Uterine smooth muscle cell (primary cell): ENCODE measurements at places on chromosomes 16 and 17. TPM values are rescaled to one million over a fixed set of nuclear protein-coding genes. Genes with fewer than 3 reads are reported as not detected.

RHBDL1 gene
- total RNA-seq: 2.9 and 5.9 TPM in 2 replicates

MGAT5B gene
- 0.22 and 0.25 TPM in 2 replicates for total RNA-seq

GNG13 gene
- total RNA-seq: not detected in 2 replicates

KLHL10 gene
- 0.12 TPM in 1 of 2 replicates, not detected in the other for total RNA-seq

NPIPA2 gene
- 0.12 and 1.00 TPM in 2 replicates for total RNA-seq

ATP2A1 gene
- total RNA-seq: 0.22 and 0.25 TPM in 2 replicates

CNGB1 gene
- total RNA-seq: not detected in 2 replicates

ABCC12 gene
- under 0.01 TPM in 1 of 2 replicates, not detected in the other for total RNA-seq

GRAPL gene
- not detected in 2 replicates for total RNA-seq

RAB34 gene
- 172 and 176 TPM in 2 replicates for total RNA-seq

AATF gene
- 37.1 and 39.3 TPM in 2 replicates for total RNA-seq

RPL13 gene
- 1,799 and 3,143 TPM in 2 replicates for total RNA-seq

OTOP2 gene
- not detected in 2 replicates for total RNA-seq

KDM8 gene
- 3.4 and 4.8 TPM in 2 replicates for total RNA-seq

ZP2 gene
- total RNA-seq: not detected in 2 replicates

HCRT gene
- not detected in 2 replicates for total RNA-seq

KRTAP1-1 gene
- 0.55 and 0.87 TPM in 2 replicates for total RNA-seq

ENPP7 gene
- 0.12 TPM in 1 of 2 replicates, not detected in the other for total RNA-seq

ETV4 gene
- total RNA-seq: 2.9 and 4.4 TPM in 2 replicates

TBC1D3 gene
- total RNA-seq: not detected in 2 replicates

FMNL1 gene
- total RNA-seq: 2.2 and 3.9 TPM in 2 replicates

DUXB gene
- not detected in 2 replicates for total RNA-seq

TUBG1 gene
- 16.4 and 31.3 TPM in 2 replicates for total RNA-seq

SLC22A31 gene
- under 0.01 and 0.25 TPM in 2 replicates for total RNA-seq
